ENCODE measurements at places on chromosomes 6 and 20.

DNA sequence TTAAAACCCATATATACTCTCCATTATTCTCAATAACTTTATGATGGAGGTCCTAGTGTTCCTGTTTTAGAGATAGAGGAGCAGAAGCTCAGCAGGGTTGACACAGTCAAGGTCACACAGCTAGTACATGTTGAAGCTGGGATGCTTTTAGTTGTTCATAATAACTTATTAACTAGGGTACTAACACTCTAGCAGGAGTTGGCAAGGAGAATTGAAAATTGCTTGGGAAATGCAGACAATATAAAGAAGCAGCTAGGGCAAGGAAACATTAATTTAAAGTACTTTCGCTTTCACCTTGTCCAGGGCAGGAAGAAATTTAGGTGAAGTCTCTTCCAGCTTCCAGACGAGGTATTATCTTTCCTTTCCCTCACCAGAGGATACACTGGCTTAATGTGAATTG, 133.7 kb downstream of the RCAN2 start:
- no peak for DNase-seq

DNA sequence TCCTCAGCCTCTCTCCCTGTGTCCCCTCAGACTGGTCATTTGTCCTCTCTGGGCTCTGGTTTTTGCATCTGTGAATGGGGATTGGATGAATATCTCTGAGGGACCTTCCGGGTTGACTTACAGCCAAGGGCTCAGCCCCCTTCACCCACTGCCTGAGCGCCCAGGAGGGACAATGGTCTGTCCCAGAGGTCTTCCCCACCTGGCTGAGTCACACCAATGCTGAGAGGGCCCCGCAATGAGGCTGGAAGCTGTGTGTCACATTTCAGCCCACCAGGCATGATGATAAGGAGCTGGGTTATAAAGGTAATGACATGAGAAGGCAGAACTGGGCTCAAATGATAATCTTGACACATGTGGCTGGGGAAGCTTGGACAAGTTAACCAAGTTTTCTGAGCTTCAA, 70.5 kb downstream of the TOX2 start:
- DNase-seq: no peak

DNA sequence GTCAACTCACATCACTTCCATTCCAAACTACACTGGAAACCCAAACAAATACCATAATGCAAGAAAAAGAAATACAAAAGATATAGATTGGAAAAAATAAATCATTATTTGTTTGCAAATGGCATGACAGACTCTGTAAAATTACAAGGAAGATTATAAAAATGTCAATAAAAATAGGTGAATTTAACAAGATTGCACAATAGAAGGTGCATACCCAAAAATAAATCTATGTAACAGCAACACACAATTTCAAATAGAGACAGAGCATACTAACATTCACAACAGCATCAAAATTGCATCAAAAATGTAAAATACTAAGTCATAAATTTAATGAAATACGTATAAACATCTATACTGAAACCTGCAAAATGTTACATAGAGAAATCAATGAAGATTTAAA, 1140.0 kb upstream of the GJE1 start:
- no peak for DNase-seq

DNA sequence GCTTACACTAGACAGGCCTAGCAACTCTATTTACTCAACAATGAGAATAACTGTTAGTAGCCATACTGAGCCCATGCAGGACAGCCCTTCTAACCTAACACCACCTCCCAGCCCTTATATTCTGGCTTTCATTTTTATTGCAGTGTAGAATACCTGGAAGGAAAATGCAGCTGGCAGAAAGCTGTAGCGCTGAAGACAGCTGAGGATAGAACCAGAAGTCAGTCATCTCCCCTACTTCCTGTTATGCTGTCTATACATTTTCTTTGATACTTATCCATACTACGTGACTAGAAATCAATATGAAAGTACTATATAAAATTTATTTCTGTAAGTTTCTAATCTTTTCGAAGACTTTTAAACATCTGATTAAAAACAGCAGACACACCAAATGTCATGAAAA, 182.6 kb upstream of the SHLD1 start:
- no peak for DNase-seq

- no peak for DNase-seq
Observed at GRCh38 chr6:135819665-135820064, 31.8 kb upstream of the PDE7B start.

DNA sequence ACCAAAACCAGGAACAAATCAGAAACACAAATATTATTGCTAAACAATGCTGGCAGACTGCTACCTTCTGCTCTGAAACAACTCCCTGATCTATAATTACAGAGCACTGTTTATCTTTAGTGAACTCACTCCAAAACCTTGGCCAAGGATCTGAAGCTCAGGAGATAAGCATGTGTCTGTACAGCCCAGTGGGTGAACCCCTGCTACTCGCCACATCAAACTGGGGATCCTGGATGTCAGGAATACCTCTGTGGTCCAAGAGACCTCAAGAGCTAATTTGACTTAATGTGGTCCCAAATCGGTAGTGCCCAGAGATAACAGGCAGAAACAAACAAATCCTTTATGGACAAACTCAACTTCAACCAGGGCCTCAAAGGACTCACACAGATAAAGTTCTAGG, 381.8 kb downstream of the KIF16B start:
- DNase-seq: no peak

DNA sequence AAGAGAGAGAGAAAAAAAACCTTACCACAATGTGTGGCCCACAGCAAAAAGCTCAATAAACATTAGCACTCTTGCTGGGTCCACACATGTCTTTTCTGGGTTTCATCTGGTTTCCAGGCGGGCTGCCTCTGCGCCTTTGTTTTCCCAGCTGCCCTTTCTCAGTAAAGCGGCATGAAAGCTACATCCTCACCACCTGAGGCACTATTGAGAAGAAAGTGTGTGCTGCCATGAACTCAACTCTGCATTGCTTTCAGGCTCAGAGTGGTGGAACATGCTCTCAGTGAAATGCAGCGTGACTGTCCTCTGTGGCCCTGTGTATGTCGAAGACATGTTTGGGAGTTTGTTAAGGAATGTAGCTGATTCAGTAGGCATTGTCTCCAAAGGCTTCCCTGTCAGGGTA, 102.3 kb downstream of the LYRM2 start:
- no peak for DNase-seq

Measured in stimulated activated CD4-positive, alpha-beta T cell treated with anti-CD3 and anti-CD28 coated beads, Interleukin-1b, Interleukin-23, amount 100 ng/mL, for 4 hours (primary cell).